Occipital lobe (tissue), 3 donors: ENCODE measurements at places on chromosomes 3 and 15. TPM values are rescaled to one million over a fixed set of nuclear protein-coding genes. Genes with fewer than 3 reads are reported as not detected.

GRCh38 chr15:88011533-88011932 is 245.0 kb downstream of the NTRK3 start:
- no peak for DNase-seq

DNA sequence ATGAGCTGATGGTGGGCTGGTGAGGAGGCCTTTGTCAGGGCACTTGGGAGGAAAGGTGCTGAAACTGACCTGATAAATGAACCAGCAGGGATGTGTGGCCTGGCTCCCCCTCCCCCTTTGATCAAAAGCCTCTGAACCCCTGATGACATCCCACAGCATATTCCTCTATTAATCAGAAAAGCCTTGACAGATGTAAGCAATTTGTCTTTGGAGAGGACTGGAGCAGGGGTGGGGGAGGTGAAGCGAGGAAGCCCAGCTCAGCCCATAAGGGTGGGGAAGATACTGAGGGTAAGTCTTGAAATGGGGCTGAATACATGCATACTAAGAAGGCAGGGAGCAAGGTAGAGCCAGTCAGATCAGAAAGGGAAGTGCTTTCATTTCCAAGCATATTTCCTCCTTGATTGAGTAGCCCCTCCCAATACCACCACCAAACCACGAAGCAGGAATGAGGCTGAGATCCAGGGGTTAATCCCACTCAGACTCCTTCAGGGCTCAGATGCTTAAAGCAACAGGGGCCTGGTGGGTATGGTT is 34.7 kb upstream of the MRPS22 start:
- DNase-seq: no peak

DNA sequence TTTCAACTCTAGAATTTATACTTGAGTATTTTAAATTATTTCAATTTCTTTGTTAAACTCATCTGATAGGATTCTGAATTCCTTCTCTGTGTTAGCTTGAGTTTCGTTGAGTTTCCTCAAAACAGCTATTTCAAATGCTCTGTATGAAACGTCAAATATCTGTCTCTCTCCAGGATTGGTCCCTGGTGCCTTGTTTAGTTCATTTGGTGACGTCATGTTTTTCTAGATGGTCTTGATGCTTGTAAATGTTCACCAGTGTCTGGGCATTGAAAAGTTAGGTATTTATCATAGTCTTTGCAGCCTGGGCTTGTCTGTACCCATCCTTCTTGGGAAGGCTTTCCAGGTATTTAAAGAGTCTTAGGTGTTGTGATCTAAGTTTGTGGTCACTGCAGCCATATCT is 151.1 kb downstream of the KCNAB1 start:
- DNase-seq: no peak

DNA sequence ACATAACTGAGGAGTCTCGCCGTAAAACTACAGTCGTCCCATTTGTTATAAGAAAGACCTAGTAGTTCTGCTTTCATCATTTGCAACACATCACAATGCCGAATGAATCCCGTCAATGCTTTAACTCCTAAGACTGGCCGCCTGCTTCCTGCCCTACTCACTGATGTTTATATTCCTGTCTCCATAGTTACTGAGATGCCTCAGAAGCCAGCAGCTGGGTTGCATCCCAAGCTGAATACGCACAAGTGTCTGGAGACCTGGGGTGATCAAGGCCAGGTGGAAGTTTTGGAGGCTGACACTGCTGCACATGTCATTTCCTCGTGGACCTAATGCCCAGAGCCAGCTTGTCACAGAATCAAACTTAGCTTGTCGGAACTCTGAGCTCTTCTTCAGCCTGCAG is 95.2 kb upstream of the UBE2E1 start:
- no peak for DNase-seq

DNA sequence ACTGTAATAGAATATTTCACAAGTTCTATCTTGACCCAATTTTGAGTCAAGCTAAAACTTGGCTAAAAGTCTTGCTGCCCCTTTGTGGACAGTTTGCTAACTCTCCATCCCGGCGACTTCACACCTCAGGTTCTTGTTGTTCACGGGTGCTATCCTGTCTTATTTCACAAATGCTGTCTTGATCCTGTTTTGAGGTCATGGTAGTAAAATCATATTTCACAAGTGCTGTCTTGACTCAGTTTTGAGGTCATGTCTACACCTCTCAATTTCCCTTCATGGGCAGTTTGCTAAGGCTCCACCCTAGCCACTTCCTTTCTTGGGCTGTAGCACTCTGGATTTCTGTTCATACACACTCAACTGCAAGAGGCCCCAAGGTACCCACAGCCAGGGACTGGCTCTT is 45.0 kb upstream of the GK5 start:
- no peak for DNase-seq

GRCh38 chr3:354432-354831 is 157.9 kb downstream of the CHL1 start:
- peak; percentile 28 for DNase-seq

DNA sequence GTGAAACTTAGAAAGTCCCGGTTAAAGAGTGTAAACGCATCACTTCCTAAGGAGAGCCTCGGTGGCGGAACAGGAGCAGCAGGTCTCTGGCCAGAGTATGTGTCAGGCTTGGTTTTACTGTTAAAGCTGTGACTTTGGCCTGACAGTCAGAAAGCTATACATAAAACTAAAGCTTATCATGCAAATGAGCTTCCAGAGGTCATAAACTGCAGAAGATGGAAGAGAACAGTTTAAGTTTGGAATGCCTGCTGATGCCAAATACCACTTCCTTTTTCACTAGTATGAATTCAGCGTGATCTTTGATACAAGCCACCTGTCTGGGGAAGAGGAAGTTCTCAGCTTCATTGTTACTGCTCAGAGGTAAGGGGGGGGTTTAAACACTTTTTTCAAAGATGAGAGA is 125.1 kb upstream of the CTDSPL start:
- no peak for DNase-seq

- DNase-seq: no peak
These were observed 73.7 kb downstream of the PLD1 start for GRCh38 chr3:171736556-171736955.

- no peak for DNase-seq
These were observed 1.4 kb upstream of the TMC3 start for GRCh38 chr15:81375461-81375860.

DNA sequence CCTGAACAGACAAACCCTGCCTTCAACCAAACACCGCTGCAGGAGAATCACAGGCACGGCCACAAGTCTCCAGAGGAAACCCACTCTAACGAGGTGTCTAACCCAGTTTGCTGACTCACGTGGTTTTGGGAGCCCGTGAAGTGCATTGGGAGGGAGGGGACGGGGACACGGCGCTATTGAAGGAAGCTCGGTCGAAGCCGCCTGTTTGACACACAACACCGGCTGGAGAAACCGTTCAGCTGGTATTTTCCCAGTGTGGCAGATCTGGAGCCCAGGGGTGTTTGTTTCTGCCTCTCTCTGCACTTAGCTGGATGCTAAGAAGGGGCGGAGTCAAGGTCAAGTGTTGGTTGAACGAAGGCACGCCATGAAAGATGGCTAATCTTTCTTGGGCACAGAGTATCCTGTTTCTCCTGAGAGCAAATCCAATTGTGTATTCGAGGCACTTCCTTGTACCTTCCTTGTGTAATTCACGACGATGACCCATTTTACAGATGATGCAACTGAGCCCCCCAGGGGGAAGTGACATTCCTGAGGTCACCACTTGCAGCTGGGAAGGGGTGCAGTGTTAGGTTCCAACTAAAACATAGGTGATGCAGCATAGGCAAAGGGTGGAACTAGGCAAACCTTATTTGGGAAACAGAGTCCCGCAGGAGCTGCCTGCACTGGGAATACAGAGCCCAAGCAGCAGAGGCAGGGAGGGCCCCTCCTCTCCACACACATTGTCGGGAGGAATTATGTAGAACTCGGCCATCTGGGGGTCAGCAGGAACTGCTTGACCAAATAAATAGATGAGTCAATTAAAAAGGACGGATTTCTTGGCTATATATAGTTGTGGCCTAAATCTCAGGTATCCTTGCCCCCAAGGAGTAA is 22.5 kb downstream of the SLC6A6 start:
- no peak for DNase-seq

- no peak for DNase-seq
These were observed 396.2 kb upstream of the NAALADL2 start for GRCh38 chr3:174462916-174463315.

GRCh38 chr15:55241891-55242290 is 45.1 kb upstream of the RSL24D1 start:
- no peak for DNase-seq

DNA sequence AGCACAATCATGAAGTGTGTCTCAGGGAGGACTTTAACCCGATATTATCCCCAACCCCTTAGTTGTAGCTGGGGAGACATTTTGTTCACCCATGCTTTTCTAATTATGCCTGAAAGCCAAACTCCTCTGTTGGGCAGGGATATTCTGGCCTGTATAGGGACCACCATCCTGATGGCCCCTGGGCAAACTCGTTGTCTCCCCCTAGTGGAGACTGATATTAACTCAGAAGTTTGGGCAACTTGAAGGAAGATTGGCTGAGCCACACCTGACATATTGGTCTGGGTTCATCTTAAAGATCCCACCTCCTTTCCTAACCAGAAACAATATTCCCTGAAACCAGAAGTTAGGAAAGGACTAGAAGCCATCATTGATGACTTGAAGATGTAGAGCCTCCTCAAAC is 42.3 kb downstream of the TM4SF18 start:
- DNase-seq: no peak

DNA sequence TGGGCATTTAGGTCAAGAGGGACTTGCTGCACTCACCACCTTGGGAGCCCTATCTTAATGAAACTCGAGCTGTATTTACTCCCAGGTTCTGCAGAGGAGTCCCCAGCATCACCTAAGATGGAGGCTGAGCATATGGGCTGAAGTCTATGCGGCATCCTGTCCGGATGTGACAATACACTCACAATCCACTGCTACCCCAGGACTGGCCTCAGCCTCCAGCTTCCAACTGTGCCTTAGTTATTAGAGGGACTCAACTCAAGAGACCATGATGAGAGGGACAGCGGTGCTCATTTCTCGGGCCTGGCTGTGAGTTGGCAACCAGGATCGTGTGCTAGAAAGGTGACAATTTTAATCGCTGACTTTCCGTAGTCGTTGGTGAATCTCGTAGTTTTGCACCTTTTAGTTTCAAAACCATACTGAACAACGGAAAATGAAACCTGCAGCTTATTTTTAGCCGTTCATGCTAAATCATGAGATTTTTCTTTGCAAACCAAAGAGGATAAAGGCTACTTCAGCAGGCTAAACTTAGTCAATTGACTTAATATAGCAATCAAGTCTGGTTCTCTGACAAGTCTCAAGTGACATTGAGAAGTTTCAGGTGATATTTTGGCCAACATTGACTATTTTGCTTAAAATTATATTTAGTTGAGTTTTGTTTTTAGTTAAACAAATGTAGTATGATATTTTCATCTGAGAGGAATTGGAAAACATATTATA is 11.1 kb downstream of the ZBTB38 start:
- DNase-seq: no peak

- DNase-seq: no peak
These were observed 33.0 kb upstream of the ARL14 start for GRCh38 chr3:160643994-160644393.

DNA sequence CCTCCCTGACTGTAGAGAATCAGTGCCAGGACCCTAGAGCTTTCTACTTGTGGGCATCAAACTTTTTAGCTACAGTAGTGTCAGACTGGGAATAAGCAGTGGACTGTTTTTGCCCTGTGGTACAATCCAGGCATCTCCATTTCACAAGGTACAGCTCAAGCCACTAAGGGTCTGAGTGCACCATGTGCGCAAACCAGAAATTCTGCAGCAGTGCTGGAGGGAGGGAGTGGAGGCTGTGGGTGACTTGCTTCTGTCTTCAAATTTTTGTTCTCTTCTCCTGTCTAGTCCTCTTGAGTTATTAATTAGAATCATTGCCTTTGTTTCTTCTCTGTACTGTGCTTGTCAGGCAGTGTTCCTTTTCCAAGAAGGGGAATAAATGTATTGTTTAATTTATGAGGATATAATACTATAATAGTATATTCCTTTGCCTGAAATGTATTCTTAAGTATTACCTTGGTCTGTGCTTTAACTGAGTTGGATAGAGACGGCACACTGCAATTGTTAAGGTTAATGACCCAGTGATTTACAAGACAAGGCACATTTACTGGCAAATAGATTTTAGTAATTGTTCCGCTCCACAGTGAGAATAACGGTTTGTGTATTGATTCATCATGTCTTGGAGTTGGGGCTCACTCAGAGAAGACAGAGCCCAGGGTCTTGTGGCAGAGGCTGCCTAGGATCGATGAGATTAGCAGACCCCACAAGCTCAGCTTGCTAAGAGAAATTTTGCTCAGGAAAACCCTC is 390.6 kb upstream of the CFAP20DC start:
- no peak for DNase-seq

DNA sequence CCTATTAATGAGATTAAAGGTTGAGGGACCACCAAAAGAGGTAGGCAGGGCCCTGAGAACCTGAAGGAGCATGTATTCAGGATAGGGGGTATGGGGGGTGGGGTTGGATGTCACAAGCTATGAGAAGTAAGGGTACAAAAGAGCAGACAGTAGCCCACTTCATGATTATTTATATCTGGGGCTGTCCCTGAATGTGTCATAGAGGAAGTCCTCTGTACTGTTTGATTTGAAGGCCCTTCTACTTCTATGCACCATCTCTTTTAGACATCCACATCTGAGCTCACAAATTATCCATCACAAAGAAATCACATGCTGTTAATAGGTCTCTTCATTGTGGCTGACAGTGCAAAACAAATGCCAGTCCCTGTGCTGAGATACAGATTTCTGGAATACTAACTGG is 68.6 kb downstream of the FHIT start:
- no peak for DNase-seq

GRCh38 chr3:16439848-16440708 is 73.4 kb downstream of the RFTN1 start:
- no peak for DNase-seq

DNA sequence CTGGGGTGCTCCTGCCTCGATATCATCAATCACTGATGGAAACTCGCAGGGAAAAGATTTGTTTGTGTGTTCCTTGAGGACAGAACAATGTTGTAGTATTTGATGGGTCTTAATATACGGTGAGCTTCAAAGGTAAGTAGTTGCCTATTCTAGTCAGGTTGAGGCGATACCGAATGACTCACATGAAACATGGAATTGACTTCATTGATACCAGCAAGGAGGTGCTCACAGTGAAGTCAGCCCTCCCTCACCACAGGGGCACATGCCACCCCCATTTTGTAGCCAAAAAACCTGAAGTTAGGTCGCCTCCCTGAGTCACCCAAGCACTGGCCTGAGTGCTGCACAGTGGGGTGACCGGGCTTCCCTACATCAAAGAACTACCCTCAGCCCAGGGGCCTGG is 3.7 kb upstream of the ALDH1A3 start:
- DNase-seq: no peak

PTH1R gene
- 2.3 TPM for total RNA-seq

IL5RA gene
- total RNA-seq: 0.78 TPM

ZWILCH gene
- total RNA-seq: 43.0 TPM

CD200R1 gene
- total RNA-seq: 0.62 TPM

SAXO2 gene
- total RNA-seq: 4.1 TPM

OCA2 gene
- 25.7 TPM for total RNA-seq

TMEM158 gene
- total RNA-seq: 23.4 TPM

ZNF35 gene
- total RNA-seq: 24.3 TPM
